ENCODE measurements at places on chromosomes 6 and 20.

GRCh38 chr6:14444295-14444972, 326.9 kb downstream of the CD83 start:
- no peak for DNase-seq

DNA sequence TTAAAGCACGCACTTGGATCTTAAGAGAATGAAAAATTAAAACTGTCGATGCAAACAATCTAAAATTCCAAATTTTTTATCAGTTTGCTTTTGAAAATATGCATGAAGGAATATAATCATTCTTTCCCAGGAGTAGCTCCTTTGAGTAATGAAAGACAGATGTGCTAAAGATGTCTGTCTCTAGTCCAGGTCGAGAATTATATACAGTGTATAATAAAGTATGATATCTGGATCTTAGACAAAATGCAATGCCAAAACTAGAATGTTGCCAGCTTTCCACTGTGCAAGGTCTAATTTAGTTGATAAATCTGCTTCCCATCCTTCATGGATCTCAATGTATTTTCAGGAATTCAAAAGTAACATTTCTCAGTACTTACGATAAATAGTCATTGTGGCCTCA, 65.1 kb upstream of the ADGRG6 start:
- DNase-seq = no peak

- DNase-seq = no peak
Observed at GRCh38 chr6:111828809-111829208, 44.4 kb downstream of the FYN start.

DNA sequence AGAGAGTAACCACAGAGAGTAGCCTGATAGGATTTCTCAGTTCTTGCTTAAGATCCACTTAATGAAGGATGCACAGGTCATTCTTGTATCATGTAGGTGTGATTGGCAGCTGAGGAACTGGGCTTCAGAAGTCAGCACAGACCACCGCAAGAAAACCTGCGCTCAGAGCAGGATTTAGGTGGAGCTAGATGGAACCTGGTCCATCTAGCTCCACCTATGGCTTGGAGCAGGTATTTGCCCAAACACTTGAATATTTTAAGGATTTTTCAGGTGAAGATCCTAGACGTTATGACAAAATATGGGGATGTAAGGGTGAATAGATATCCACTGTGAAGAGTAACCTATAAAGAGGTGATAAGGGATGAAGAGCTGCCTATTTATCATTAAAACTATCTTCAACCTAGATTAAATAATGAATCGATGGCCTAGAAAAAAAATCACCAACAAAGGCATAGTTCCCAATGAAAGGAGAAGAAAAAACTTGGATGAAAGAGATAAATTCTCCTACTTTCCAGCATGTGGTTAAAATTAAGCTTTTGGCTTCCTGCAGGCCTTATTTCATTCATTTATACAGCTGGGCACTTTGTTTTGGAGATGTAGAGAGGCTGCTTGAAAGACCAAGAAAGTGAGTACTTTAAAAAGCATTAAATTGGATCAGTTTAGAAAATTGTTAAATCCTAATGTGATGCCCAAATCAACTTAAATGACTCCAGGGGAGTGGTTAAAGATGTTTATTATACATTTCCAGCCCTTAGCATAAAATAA, 778.4 kb upstream of the GJE1 start:
- DNase-seq = no peak

GRCh38 chr6:41247882-41248705, 19.9 kb downstream of the TREML4 start:
- DNase-seq = no peak

- DNase-seq = no peak
Observed at GRCh38 chr6:54294965-54295532, 13.2 kb upstream of the TINAG start.

GRCh38 chr20:38579219-38579910, 1.6 kb upstream of the ADIG start:
- no peak for DNase-seq

GRCh38 chr20:35992713-35993335, 24.4 kb downstream of the CNBD2 start:
- DNase-seq = no peak

DNA sequence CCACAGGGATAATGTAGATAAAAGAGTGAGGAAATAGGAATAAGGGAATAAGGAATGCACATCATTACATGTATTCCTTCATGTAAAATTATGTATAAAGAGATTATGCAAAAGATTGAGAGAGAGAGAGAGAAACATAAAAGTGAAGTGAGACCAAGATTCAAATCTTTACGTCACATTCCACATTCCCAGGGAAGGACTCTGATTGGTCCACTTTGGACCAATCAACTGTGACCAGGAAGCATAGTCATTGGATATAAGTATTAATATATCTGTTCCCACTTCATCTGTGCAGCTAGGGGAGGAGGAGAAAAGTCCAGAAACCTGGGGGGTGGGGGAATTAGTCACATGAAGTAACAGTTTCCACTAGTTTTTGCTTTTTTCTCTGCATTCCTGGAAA, 66.4 kb downstream of the SLC2A10 start:
- DNase-seq = no peak

Data from progenitor cell of endocrine pancreas (in vitro differentiated cells).